ENCODE measurements at places on chromosomes 7 and 10. TPM values are rescaled to one million over a fixed set of nuclear protein-coding genes. Genes with fewer than 3 reads are reported as not detected.

OGDHL gene
- total RNA-seq = 0.10 TPM

RELN gene
- total RNA-seq = not detected

ANKRD61 gene
- not detected for total RNA-seq

GBX1 gene
- total RNA-seq = not detected

OR2A7 gene
- total RNA-seq = 3.7 TPM

ARHGEF35 gene
- total RNA-seq = 7.7 TPM

TUBAL3 gene
- total RNA-seq = not detected

MACC1 gene
- total RNA-seq = not detected

Measured in activated naive CD4-positive, alpha-beta T cell treated with anti-CD3 and anti-CD28 coated beads, Interleukin-2, amount 10 ng/mL, durations not matched to agents 5 hours and 36 hours (primary cell).